Frontal cortex (tissue), 4 donors: ENCODE measurements at places on chromosomes 4 and X.

GRCh38 chrX:36847496-36847895 is 160.7 kb upstream of the FAM47C start:
- DNase-seq: no peak

DNA sequence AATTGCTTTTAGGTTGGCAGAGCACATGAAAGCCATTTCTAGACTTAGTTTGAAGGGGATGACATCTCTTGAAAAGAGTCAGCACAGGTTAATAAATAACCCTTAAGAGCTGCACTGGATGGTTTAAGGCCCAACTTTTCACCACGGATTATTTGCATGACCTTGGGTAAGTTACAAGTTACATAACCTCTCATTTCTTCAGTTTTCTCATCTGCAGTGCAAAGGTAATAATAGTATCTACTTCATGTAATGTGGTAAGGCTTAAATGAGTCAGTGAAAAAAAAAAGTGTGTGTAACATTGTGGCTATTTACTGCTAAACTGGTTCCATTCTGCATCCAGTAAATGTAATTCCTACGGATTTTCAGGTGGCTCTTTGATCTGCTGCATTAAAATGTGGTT is 715.8 kb downstream of the CCSER1 start:
- no peak for DNase-seq

DNA sequence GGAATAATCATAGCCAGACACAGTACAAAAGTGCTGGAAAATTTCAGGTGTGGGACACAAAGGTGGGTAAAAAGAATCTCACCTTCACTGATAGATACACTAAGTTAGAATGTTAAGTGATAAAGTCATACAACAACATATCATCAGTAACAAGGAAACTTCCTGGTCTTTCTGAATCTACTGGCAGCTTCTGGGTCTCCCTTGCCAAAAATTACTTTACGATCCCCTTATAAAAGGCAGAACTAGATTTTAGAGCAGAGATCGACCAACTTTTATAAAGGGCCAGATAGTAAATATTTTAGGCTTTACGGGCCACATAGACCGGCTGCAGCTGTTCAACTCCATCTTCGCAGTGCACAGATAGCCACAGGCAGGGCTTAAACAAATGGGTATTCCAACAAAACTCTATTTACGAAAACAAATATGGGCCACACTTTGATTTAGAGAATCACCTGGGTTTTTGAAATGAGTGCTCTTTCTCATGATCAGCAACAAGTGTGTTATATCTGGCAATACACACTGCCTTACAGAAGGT is 159.9 kb downstream of the AASDH start:
- no peak for DNase-seq

GRCh38 chrX:81121513-81122363 is 80.0 kb downstream of the HMGN5 start:
- peak; percentile 39 for DNase-seq

GRCh38 chr4:57426779-57427395 is 316.7 kb upstream of the IGFBP7 start:
- DNase-seq: peak; percentile 11

GRCh38 chr4:107586371-107586770 is 133.7 kb downstream of the PAPSS1 start:
- DNase-seq: no peak

DNA sequence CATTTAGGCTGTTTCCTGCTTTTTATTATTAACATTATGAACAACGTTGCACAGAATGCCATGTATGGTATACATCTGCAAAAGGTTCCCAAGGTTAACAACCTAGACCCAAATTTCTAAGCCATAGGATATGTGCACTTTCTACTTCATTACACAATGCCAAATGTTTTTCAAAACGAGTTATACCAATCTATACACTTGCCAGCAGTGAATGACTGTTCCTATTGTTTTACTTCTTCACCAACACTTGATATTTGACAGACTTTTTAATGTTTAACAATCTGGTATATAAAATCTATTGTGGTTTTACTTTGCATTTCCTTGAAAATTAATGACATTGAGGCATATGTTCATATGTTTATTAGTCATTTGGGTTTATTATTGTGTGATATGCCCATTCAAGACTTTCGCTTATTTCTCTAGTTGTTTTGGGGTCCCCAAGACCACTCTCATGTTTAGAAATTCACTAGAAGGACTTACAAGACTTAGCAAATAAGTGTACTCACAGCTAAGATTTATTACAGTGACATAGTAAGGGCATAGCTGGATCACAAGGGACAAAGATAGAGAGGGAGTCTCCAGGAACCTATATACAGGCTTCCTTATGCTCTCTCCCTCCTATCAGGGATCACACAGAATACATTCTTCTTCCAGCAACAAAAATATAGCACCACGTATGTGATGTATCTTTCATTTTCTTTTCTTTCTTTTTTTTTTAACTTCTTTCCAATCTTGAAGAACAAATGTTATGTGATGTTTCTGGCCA is 62.5 kb downstream of the TBCK start:
- no peak for DNase-seq

GRCh38 chr4:55186700-55187099 is 61.3 kb upstream of the KDR start:
- no peak for DNase-seq

GRCh38 chr4:122150931-122151330 is 1.2 kb upstream of the BLTP1 start:
- no peak for DNase-seq
